Activated CD4-positive, alpha-beta T cell treated with anti-CD3 and anti-CD28 coated beads for 24 hours (primary cell): ENCODE measurements at places on chromosomes 6 and 20.
A peak's percentile ranks its signal among the peaks of the same experiment; 100 is the strongest.

DNA sequence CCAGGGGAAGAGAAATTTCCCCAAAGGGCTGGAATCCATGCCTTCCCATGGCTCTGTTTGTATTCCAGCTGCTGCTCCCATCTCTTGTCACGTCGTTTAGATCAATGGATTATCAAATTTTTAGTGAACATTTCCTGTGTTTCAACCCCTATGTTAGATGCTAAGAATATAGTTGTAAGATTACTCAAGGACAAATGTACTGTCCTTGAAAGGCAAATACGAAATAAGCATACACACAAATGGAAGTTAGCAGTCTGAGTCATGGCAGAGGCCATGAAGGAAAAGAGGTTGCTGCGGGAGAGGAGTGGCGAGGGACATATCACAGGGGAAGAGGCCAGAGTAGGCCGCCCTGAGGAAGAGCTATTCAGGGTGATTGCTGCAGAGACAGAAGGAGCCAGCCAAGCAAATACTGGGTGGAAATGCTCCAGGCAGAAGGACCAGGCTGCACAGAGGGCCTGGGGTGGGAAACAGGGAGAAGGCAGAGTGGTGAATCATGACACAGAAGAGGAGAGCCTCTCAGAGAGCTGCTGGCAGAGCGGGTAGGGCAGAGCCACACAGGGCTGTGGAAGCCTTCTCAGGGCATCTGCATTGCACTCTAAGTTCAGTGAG lies 219.2 kb upstream of the LRFN2 start:
- DNase-seq, result no peak

DNA sequence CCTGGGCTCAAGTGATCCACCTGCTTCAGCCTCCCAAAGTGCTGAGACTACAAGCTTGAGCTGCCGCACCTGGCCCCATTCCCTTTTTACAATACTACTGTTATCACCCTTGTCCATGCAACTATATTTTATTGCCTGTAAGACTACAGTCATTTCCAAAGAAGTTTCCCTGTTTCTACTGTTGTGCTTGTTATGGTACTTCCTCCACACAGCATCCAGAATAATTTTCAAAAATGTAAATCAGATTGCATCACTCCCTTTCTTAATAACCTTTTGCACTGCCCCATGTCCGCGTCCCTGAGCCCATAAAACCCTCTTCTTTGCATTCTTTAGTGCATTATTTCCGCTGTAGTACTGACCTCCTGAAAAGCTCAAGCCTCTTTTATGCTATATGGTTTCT lies 128.9 kb upstream of the AKIRIN2 start:
- no peak for DNase-seq

DNA sequence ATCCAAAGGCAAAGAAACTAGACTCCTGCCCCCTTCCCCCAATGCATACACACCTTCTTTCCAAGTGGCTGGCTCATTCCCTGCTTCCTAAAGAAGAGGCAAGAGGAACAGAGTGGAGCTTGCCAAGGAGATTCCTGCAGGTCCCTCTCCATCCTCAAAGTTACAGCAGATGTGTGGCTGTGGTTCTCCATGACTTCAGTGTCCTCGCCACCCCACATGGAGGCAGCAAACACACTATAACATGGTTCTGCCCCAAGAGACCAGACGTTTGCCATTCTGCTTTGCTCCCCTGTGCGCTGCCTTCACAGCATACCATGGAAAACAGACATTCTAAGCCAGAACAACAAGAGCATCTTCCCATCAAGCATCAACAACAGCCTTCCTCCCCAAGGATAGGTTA lies 84.4 kb downstream of the BACH2 start:
- DNase-seq, result no peak

- no peak for DNase-seq
These were observed 143.2 kb downstream of the SLC16A10 start for GRCh38 chr6:111230351-111231089.

DNA sequence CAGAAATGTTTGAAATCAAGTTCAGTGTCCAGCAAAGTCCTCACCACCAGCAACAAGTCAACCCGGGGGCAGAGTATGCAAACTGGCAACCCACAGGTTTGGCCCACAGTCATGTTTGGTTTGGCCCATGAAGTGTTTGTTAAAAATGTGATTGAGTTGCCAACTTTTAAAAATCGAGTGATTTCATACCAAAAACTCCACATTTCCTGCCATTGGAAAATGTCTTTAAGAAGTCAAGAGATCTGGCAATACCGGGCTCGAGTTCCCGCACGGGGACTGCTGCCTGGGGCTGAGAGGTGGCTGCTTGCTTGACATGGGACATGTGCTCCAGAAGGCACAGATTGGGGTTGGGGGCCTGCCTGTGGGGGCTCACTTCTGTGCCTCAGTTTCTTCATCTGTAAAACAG lies 36.1 kb downstream of the PREX1 start:
- DNase-seq, result no peak

DNA sequence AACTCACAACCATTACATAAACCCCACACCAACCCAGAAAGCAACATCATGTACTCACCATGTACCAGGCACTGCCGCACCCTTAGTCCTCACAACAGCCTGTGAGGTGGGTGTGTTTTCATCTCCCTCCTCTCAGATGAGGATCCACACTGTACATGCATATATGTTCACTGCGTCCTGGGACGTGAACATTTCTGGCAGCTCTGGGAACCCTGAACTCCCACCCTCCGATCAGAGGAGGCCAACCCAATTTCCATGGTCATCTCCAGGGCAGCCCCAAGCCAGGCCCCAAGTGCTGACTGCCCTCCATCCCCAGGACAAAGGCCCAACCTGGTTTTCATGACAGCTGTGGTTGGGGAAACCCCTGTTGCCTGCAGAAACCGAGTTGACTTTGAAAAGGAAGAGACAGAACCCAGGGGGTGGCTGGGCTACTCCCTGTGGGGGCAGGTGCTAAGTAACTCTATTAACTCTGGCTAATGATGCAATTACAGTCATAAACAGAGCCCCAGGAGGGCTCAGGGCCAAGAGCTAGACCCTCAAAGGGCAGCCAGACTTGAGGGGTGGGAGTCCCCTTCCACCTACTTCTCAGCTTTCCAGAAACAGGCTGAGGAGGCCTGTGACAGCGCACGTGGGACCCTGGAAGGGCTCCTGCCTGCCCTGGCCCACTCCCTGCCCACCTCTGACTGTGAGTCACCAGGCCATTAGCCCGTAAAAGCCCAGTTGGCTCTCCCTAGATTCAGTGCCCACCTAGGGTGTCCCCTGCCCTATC lies 2.6 kb downstream of the TFEB start:
- DNase-seq, result peak; percentile 19

DNA sequence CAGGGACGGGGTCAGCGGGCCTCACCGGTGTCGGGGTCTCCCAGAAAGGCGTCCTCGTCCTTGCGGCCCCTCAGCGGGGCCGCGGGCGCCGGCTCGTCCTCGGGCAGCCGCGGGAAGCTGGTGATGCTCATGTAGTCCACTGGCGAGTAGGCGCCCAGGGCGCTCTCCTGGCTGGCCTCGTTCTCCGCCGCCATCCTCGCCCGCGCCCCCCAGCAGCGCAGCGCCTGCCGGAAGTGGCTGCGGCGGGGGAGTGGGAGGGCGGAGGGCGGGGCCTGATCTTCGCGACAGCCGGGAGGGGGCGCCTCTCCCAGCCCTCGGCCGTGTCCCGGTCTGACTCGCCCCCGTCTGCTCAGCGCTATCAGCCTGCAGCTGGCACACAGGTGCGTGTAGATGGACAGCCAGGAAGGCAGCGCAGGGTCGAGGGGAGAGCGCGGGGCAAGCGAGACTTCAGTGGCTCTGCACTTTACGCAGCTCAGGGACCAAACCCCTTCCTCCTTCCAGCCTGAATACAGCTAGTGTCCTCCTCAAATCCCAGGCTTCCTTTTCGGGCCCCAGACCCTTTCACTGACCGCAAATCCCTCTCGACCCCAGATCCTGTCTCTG lies at the start of gene GGT7:
Gene GGT7, minus strand, starts transcription at position 235 of the 603 bp plus-strand sequence. Its CDS starts 41 bp downstream, at position 194.
- peak; percentile 82 for DNase-seq

DNA sequence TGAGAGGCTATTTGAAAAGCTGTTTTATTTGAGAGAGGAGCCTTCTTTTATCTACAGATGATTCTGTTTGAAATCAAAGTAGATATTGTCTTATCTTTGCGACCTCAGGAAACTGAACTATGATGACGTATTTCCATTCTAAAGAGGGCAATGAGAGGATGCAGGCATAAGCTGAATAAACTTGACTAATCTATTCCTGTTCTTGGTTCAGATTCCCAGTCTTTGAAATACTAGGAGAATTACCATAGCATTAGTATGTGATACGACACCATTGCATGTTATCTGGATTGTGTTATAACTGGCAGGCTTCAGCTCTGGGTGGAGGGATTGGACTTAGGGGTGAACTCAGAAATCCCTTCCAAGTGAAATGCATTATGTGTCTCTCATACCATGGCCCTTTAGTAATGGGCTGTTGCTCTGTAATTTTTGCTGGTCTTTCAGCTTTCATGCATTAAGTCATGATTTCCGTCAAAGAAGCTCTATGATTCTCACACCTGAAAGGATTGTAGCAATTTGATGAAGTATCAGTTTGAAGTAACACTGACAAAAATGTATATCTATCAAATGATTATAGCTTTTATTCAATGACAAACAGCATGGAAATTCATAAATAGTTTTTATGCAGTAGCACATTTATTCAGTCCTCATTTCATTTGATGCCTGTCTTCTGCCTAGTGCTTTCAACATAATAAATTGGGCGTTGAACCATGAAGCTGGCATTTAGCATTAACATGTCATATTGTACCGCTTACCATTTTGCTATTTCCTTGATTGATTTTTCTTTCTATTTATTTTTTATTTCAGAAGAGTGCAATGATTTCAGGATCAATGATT lies 138.4 kb upstream of the SPACA1 start:
- no peak for DNase-seq

- no peak for DNase-seq
These were observed 359.2 kb downstream of the CDKAL1 start for GRCh38 chr6:20893412-20893811.

GRCh38 chr6:71333050-71333449 lies 44.4 kb downstream of the OGFRL1 start:
- DNase-seq, result no peak

- no peak for DNase-seq
These were observed 10.5 kb downstream of the GNAS-AS1 start for GRCh38 chr20:58839991-58840747.
